ENCODE measurements at places on chromosomes 1 and 21. TPM values are rescaled to one million over a fixed set of nuclear protein-coding genes. Genes with fewer than 3 reads are reported as not detected.

The FCGR2B gene
- 30.7 TPM for total RNA-seq

The SYDE2 gene
- 23.8 TPM for total RNA-seq

The NEGR1 gene
- total RNA-seq = 21.4 TPM

The SYT2 gene
- 0.06 TPM for total RNA-seq

The AMPD1 gene
- not detected for total RNA-seq

The TMPRSS2 gene
- 83.6 TPM for total RNA-seq

The LRP8 gene
- total RNA-seq = 11.6 TPM

The FCRLA gene
- 0.32 TPM for total RNA-seq

DNA sequence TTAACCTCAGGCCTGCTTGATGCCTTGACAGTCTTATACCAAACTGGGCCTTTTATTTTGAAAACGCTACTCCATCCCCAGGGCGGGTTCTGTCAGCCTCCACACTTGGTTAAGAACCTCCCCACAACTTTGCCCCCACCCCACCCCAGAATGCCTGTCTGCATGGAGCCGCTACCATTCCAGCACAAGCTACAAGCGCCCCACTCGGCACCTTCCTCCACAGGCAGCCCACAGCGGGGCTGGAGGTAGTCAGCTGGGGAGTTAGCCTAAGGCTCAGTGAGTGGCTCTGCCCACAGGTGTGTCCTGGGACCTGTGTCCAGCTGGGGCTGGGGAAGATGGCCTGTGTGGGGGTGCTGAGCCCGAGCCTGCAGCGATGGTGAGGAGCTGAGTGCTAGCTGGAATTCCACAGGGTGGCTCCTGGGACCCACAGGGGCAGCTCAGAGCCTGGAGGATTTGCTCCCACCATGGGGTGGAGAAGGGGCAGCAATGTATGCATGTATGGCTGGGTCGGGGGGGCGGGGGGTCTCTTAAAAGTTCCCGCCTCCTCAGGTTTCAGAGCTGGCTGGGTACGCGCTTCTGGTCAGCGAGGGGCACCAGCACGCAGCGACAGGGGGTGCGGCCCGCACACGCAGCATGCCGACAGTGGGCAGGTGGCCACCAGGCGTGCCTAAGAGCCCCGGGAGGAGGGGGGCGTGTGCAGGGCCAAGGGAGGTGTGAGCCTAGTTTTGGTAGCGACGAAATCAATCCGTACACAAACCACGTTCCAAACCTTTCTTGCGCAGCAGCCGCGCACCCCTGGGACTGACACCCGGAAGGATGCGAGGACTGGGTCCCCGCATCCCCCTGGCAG lies 917 bp downstream of the ETNK2 start:
- no peak for DNase-seq

GRCh38 chr21:18170221-18170620 lies 74.4 kb upstream of the CHODL start:
- DNase-seq = no peak

GRCh38 chr21:45414396-45415187 lies 9.6 kb downstream of the COL18A1 start:
- no peak for DNase-seq

DNA sequence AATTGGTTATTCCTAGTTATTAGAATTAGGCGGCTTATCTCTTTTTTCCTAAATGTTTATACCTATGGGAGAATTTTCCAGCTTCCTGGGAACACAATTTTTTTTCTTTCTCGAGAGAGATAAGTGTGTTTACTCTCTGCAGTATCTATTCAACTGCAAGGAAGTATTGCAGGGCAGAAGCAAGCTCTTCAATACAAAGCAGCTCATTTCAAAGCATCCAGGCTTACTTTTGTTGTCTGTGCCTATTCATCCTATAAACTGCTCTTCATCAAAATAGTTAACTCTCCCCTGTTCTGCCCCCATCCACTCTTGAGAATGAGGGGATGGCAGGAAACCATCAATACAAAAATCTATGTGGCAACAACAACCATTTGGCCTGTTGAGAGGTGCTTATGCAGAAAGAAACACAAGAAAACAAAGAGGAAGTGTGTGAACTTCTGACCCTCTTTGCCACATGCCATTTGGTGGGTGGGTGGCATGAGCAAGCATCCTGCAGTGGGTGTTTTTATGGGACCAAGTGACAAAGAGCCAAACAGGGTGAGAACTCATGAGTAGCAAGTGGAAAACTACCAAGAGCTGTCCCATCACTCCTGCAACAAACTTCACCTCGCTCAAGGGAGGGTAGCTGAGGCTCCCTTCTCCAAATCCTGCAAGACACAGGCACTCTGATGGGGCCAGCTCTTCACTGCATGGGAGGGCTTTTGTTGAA lies 50.6 kb upstream of the MRPS6 start:
- DNase-seq = no peak

- no peak for DNase-seq
Measured at GRCh38 chr1:18918417-18918816, 16.1 kb upstream of the ALDH4A1 start.

DNA sequence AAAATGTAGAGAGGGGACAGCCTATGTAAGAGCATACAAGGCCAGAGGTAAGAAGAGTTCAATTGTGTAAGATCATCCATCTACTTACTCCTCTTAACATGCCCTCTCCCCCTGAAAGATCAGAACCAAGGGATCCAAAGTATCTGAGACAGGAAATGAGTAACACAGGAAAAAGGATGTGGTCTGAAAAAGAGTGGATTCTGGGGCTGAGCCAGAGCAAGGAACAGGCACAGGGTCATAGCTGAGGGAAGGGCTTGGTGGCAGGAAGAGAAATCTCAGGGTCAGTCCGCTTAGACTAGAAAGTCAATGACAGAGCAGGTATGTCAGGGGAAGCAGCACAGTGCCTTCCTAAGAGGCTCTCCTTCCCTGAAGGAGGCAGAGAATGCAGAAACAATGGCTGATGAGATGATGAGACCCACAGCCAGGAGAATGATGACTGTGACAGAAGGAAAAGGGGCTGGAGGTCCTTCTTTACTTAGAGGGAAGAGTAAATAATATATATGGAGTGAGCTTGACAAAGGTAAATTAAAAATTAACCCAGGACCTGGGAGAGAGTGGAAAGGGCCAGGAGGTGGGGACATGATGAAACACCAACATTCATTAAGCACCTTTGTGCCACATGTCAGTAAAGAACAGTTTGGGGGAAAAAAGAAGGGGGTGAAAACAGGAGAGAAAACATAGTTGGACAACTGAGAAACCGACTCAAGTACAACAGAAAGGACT lies 26.2 kb upstream of the A3GALT2 start:
- no peak for DNase-seq

DNA sequence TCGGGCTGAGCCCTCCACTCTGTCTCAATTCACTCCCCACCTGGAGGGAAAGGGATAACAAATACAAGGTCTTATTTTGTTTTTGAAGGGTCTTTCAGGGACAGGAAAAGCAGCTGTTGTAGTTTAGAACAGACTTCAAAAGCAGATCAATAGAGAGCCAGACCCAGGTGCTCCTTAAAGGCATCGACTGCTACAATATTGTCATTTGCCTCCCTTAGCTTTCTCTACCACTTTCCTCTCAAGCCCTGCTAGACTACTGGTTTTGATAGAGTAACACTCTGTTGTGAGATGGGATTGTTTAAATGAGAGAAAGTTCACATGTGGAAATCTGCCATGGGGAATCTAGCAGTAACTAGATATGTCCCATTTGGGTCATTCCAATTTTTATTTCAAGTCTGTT lies 24.0 kb downstream of the RGS7 start:
- DNase-seq = no peak

- no peak for DNase-seq
Measured at GRCh38 chr21:32844653-32845436, 73.3 kb upstream of the PAXBP1 start.

GRCh38 chr1:87478231-87478630 lies 149.6 kb downstream of the LMO4 start:
- no peak for DNase-seq

DNA sequence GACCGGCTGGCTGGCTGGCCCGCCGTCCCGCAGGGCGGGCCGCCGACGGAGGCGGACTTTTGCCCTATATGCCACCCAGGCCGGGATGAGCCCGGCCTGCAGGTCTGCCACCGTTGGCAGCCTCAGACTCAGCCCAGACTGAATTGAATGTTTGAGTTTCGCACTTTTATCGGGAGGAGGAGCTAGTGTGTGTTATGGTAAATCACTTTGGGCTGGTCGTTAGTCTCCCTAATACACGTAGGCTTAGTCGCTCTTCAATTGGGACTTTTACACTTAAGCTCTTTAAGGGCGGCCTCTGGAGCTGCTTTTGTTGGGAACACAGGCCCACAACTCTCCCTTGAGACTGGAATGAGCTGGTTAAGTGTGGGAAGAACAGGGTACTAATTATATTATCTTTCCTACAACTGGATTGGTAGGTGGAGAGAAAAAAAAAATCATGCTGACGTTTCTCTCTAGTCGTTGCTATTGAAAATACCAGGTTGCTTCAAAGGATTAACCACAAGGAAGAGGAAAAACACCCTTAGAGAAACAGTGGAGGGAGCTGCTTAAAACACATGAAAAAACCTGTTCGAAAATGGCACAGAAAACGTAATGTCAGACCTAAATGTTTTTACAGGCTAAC lies 1.4 kb upstream of the IRF2BP2 start:
- no peak for DNase-seq

DNA sequence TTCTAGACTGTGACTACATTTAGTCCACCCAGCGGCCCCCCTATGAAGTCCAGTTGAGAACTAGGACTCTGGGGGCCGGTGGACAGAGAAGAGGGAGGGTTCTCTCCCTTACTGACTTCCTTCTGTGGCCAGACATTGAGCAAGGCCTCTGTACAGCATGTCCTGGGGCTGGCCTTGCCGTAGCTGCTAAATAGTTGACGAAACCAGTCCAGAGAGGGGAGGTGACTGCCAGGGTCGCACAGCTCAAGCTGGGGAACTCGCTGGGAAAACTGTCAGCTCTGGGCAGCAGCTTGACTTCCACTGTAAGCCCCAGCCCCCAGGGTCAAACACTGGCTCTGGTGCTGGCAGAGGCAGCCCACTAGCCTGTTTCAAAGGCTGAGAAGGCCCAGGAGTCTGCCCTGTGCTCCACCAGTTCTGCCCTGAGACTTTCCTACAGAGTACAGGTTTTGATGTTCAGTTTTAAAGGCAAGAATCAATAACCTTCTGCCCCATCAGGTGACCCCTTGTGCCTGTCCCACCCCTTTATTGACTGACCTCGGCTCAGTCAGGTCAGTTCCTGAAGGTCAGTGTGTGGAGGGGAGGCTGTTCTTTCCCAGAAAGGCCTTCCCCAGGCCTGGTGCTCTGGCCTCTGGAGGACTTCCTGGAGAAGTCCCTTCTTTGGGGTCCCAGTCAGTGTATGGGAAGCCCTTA lies 14.1 kb downstream of the PCSK9 start:
- peak; percentile 66 for DNase-seq

DNA sequence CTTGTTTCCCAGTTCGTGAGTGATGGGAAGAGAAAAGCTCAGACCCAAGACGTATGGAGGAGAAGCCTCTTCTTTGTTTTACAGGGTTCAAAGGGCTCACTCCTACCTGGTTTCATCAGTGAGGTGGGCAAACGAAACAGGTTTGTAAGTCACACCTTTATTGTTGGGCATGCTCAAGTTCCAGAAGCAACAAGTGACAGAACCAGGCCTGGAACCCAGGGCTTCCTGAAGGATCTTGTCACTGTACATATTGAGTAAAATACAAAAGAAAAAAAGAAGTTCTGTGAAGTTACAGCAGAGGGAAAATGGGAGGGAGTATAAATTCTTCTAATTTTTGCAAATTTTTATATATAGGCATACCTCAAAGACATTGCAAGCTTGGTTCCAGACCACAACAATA lies 320.9 kb upstream of the PROX1 start:
- no peak for DNase-seq

GRCh38 chr1:236768601-236769000 lies 26.5 kb upstream of the MTR start:
- DNase-seq = no peak

DNA sequence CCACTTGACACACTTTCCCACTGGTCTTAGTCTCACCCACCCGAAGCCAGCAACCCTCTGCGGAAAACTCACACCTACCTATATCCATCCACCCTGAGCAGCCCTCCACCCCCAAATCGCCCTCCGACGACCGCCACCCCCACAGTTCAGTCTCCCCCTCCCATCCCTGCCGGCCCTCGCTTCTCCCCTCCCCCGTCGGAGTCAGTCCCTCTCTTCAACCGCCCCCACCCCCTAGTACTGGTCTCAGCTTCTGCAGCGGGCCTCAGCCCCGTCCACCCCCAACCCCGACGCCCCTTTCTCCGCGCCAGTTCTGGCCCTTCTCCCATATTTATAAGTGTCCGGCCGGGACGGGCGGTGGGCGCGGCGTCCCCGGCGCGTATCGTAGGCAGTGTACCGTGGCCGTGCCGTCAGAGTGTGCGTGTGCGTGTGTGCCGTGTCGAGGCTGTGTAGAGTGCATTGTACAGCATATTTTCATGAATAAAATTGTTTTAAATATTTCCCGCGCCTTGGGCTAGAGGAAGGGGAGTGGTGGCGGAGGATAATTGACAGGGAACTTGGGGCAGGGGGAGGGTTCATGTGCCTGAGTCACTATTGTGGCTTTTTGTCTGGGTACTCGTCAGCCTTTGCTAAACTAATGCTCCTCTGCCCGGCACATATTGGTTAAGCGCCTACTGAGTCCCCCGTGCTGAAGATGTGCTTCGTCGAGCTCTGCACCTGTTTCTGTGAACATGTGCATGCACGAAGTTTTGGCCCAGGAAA lies 22.0 kb downstream of the FOXO6 start:
- no peak for DNase-seq

DNA sequence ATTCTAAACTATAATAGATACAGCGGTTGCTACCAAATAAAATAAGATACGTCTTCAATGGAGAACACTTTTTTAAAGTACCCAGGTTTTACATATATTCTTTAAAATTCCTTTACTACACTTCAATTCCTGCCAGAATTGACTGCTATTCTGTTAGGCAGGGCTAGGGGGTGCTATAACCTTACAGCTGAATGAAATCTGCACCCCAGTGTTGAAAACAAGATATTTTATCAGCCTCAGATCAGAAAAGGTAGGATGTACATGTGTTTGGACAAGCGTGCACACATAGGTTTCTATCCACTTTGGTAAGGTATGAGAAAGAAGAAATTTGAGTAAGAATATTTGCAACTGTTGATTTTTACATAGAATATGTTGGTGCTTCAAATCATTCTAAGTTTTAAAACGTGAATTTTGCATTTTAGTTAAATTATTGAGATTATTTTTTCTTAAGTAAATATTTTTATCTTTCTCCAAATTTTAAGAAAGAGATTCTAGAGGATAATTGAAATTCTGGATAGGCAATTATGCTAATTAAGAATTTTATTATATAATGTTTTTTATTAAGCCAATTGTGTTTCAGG lies 490.8 kb upstream of the ADGRL4 start:
- no peak for DNase-seq

- DNase-seq = peak; percentile 85
Measured at GRCh38 chr1:27726173-27727044, 648 bp downstream of the FAM76A start.
